ENCODE measurements at places on chromosomes 3 and 15.

- no peak for DNase-seq
These were observed 51.8 kb downstream of the LARS2 start for GRCh38 chr3:45440131-45440530.

DNA sequence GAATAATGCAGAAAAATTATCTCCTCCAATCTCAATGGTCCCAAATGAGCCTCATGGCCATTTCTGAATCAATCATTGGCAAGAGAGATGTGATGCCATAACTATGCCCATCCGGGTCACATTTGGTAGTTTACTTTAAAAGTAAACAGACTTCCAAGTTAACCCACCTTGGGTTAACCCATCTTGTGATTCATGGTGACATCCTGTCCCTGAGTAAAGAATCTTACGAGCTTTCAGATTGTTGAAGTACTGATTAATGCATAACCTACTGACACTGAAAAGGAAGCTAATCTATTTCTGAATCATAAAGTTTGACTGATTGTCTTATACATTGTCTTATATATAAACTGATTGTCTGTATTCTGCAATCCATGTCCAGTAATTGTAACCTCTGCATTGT is 467.2 kb upstream of the AGTR1 start:
- no peak for DNase-seq

DNA sequence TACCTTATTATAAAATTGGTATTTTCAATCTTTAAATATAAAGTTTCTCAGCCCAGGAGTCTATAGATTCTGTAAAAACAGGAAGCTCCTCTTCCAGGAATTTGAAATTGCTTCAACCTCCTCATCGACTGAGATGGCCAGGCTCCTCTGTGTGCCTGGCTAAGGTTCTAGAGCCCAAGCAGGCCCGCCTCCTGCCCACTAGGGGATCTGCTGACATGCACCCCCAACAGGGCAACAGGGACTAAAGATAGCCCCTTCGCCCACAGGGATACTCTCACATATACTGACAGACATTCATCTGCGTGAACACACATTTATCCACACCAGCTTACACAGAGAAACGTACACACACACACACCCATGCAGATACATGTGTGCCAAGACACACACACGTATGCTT is 183.1 kb upstream of the TLE3 start:
- DNase-seq: no peak

GRCh38 chr3:66276705-66277274 is 56.0 kb downstream of the SLC25A26 start:
- DNase-seq: peak; percentile 26

- DNase-seq: no peak
These were observed 53.9 kb upstream of the TTC14 start for GRCh38 chr3:180548050-180548449.

GRCh38 chr3:62323241-62323640 is 50.1 kb downstream of the FEZF2 start:
- no peak for DNase-seq

DNA sequence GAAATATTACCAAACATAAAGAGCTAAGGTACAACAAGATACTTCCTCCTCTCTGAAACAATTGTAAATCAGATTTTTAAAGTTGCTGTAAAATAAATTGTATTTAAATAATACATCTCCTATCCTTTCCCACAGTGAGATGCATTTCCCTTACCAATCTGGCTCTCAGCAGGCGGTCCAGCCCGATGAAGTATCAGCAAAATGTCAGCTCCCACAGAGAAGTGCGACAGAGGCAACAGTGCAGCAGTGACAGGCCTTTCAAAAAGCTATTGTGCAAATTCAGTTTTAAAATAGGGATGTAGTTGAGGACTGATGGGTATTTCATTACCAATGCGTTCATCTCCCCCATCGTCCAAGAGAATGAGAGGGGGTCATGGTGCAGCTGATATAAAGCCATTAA is 733.2 kb upstream of the GOLIM4 start:
- DNase-seq: no peak

DNA sequence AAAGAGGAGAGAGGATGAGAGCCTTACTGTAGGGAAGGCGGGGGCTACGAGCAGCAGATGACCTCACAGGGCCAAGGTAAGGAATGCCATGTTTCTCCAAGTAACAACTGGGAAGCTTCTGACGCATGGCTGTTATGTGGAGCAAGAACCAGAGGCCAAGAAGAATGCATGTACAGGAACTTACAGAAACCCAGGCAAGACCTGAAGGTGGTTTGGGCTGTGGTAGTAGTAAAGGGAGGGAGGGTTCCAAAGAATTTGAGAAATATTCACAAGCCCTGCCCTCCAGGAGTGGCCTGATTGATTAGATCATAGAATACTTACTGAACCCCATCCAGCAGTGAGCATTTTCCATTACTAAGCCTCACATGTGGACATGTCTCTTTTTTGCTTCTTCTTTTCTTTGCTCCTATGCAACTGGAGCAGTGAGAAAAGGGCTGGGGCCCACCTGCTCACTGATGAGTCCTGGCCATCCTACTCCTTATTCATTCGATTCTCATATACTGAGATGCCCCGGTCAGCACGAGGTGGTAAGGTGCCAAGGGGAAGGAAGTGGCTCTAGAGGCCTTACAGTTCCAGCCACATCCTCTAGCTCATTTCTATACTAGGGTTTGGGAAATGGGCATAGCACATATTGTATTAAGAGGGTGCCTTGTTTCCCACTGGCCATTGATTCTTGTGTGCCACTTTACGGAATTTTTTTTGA is 8.3 kb upstream of the SLC12A8 start:
- no peak for DNase-seq

- DNase-seq: no peak
These were observed 32.0 kb upstream of the ZNF445 start for GRCh38 chr3:44509393-44509921.

- no peak for DNase-seq
These were observed 65.9 kb downstream of the CACNA2D3 start for GRCh38 chr3:54188176-54188791.

GRCh38 chr15:65390447-65390846 is 12.6 kb upstream of the IGDCC3 start:
- DNase-seq: no peak

GRCh38 chr15:50067254-50067653 is 51.8 kb downstream of the ATP8B4 start:
- DNase-seq: no peak

DNA sequence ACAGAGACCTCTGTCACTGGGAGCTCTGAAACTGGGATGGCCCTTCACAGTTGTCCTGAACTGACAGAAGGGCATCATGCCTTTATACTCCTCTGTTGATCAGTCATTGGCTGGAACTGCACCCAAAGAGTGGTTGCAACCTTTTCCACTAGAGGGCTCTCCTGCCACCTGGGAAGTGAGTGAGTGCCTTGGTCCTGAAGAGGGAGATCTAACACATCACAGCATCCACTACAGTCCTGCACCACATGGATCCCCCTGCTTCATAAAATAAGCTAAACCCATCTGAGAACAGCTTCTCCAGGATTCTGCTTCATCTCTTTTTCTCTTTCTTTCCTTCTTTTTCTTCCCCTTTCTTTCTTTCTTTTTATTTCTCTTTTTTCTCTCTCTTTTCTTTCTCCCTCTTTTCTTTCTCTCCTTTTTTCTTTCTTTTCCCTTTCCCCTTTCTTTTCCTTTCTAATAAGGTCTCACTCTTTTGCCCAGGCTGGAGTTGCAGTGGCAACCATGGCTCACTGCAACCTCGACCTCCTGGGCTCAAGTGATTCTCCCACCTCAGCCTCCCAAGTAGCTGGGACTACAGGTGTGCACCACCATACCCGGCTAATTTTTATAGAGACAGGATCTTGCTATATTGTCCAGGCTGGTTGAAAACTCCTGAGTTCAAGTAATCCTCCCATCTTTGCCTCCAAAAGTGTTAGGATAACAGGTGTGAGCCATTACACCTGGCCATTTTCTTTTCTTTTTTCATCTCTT is 42.8 kb upstream of the RAF1 start:
- peak; percentile 30 for DNase-seq

DNA sequence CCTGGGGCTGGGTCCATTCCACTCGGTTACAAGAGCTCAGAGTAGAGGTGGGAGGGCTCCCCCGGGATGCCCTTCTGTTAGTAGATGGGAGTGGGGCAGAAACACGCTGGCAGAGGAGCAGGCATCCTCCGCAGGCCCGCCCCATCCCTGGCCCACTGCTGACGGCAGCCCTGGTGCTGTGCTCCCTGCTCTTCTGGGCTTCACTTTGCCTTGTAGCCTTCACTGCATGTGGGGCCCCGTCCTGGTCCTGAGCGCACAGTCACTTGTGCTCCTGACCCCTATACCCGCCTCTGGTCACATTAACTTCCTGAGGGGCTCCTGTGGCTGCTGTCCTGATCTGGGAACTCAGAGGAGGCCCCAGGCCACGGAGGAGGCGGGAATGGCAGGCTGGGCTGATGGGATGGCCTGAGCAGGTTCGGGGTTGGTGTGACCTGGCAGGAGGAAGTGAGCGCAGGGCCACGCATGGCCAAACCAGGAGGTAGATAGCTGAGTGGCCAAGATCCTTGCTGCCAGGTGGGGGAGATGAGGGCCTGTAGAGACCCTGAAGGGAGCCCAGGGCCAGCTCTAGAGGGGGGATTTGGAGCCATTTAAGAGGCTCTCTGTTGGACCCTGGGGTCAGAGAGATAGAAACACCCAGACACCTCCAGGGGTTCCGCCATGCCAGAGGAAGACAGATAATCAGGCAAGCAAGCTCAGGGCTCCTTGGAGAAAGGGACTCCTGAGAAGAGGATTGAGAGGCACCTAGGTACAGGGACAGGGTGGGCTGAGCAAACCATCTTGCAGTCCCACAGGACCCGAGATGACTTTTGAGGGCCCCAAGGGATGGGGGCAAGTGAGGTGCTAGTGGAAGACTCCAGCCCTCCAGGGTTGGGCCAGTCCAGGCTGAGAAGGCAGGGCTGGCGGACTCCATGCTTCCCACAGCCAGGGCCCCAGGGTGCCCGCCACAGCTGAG is 92.2 kb upstream of the PRR23E start:
- DNase-seq: no peak

DNA sequence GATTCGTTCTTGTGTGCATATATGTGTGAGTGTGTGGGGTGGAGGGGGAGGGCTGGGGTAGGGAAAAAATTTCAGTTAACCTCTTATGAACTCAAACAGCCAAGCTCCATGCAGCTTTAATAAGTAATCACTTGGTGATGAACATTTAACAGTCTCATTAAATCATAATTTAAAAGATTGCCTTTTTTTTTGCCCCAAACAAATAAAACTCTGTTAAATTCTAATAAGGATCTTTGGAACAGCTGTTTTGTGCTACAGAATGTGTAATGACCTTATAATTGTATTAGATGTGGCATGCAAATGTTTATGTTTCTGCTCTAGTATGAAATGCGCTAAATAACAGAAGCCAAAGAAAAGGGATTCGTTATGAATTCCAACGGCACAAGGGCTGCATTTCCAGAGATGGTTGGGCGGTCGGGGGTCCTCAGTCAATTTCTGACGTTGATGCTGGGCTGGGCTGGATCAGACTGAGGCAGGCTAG is 80.0 kb upstream of the RORA start:
- DNase-seq: no peak

DNA sequence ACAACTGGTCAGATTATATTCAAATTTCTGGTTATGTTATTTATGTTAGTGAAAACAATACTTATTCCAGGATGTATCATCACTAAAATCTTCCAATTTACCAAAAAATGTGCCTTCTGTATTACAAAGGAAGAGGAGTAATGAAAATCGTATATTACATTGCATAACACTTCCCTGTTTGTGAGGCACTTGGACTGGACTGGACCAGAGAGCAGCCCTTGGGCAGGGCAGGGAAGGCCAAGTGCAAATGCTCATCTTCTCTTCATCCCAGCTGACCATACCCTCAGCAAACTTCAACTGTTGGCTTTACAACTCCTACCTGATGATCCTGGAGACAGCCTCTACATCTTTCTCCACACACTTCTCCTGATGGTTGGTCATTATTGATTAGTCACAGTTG is 285.7 kb upstream of the MME start:
- no peak for DNase-seq

DNA sequence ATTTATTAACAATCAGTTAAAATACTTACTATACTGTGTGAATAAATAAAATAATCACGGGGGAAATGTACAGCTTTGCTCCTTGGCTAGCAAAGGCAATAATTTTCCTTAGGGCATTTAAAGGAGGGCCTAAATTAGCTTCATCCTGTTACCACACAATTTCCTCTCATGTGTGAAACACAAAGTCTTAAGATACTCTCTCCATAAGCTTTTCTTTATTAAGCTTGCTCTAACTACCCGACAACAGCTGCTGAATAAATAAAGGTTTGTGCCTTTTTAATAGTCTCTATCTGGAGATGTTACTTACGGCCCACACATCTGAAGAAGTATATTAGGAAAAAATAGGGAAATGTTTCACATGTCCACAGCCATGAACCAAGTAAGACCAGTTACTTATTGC is 29.7 kb downstream of the ZNF106 start:
- no peak for DNase-seq

DNA sequence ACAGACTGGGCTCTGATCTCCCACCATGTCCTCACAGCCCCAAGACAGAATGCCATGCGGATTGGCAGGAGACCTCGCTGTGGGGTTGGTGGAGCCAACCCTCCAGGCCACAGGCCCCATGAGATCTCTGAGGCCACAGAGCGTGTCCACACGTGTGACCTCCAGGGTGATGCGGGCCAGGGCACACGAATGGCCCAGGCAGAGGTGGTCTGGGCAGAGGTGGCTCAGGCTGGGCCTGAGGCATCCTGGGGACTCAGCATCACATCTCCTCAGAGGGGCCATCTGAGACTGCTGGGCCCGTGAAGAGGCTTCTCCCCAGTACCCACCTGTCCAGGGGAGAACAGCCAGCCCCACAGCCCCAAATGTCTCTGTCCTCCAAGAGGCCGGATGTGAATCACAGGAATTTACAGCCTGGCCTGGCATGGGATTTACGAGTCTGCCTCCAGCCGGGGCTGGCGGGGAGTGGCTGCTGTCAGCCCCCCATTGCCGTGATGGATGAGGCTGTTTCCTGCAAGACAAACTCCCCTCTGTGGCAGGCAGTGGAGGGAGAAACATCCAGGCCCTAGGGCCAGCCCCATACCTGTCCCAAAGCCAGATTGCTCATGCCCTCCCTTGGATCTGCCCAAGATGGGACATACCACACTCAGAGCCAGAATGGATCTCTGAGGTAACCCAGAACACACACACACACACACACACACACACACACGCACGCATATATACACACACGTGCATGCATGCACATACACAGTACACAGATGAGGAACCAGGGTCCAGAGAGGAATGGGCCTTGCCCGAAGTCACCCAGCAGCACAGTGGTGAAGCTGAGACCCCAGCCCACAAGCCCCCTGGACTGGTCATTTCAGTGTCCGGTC is 208.3 kb downstream of the TBC1D2B start:
- no peak for DNase-seq

Measured in activated CD4-positive, alpha-beta T cell treated with anti-CD3 and anti-CD28 coated beads for 1 hour (primary cell).